ENCODE measurements at places on chromosomes 4 and X.

DNA sequence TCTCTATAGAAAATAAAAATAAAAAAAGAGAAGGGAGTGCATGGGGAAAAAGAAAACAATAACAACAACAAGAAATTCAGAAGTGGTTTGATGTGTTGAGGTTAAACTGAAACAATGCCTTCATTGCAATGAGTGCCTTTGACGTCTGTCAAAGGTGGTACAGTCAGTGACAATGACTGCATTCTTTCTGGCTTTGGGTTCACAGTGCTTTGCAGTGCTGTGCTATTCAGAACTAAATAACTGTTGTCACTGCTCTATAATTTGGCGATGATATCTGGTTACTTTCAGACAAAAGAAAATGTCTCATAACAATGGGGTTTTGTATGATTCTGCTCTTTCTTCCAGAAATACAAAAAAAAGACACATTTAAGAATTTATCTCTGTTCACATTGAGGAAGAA, 488.6 kb upstream of the MAGEB2 start:
- no peak for DNase-seq

- DNase-seq, result no peak
These were observed 220.8 kb downstream of the MID1IP1 start for GRCh38 chrX:39022106-39022505.

DNA sequence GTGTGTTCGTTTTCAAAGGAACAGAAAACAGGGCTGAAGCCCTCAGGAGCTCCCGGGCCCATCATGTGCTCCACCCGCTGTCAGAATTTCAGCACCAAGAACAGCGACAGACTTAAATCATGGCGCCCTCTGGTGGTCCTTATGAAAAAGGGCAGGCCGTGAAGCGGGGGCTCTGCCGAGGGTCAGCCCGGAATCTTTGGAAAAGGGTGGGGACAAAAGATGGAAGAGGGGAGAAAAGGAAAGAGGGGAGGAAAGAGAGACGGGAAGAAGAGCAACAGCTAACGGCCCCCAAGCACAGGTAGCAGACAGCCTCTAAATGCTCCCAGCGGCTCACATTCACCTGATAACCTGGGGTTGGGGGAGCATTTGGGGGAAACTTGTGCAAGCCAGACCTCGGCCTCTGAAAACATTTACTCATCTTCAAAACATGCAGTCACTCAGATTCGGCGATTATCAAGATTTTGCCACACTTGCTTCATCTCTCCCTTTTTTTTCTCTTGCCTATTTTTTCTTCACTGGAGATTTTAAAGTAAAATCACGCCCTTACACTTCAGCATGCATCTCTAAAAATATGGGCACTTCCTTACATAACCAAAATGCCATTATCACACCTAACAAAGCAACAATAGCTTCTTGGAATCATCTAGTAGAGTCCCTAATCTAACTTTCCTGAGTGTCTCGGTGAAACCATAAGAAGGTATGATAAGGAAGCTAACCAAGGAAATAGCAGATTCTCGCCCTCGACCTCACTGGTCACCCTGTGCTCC, 28.1 kb upstream of the MAN2B2 start:
- DNase-seq, result peak; percentile 84

GRCh38 chr4:123198706-123199105, 197.9 kb upstream of the SPRY1 start:
- DNase-seq, result no peak

DNA sequence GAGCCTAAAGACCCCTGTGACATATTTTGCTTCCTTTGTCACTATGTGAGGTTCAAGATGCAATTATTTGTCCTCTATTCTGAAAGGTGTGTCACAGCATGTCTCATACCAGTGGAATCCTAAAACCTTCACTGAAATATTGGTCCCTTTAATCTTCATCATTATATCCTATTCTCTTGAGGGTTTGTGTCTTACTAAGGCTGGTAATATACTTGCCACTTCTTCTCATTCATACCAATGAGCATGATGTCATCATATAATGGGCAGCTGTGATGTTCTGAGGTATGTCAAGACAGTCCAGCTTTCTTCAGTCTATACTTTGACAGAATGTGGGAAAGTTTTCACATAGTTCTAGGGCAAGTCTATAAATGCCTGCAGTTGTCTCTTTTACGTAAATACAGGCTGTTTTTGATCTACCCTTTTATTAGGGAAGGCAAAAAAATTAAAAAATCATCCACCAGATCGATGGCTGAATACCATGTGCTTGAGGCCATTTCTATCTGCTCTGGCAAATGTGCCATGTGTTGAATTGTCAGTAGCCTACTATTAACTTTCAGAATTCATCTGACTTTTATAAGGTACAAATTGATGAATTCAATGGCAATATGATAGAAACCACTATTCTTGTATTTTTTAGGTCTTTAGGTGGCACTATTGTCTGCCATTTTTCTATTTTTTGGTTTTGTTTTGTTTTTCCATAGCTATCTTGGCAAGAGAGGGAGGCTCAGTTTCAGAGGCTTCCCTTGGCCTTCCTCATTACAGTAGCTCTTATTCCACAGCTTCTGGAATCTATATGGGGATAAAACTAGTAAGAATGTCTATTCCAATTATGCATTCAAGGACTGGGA, 209.0 kb downstream of the PPARGC1A start:
- DNase-seq, result no peak

- no peak for DNase-seq
These were observed 431 bp downstream of the C4orf50 start for GRCh38 chr4:6017800-6018199.

DNA sequence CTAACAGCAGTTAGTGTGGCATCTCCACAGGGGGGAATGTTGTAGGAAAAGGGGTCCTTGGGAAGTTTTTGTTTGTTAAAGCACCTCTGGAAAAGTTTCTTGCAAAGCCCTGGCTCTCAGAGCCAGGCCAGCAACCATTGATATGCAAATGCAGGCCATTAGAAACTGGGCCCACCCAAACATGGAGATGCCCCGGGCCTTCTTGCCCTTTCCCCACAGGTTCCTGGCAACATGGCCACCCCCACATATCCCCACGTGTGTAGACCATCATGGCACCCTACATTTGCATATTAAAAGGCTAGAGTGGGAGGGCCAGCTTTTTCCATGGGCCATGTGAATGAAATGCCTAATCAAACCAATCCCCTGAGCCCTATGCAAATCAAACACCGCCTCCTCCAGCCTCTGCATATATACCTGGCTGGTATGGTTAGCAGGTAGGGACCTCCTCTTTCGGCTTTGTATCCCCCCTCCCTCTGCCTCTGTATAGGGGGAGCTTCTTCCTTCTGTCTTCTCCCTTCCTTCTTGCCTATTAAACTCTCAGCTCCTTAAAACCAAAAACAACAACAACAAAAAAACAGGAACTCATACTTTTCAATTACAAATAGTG, 44.0 kb upstream of the ZCCHC13 start:
- peak; percentile 91 for DNase-seq

- DNase-seq, result no peak
These were observed 176.5 kb downstream of the GPM6A start for GRCh38 chr4:175635546-175635945.

DNA sequence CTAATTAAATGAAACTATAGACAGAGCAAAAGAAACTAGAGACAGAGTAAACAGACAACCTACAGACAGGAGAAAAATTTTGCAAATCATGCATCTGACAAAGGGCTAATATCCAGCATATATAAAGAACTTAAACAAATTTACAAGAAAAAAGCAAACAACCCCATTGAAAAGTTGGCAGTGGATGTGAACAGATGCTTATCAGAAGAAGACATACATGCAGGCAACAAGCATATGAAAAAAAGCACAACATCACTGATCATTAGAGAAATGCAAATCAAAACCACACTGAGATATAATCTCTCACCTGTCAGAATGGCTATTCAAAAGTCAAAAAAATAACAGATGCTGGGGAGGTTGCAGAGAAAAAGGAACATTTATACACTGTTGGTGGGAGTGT, 14.8 kb downstream of the ZNF280C start:
- no peak for DNase-seq

GRCh38 chr4:150771382-150771781, 189.4 kb downstream of the MAB21L2 start:
- no peak for DNase-seq

DNA sequence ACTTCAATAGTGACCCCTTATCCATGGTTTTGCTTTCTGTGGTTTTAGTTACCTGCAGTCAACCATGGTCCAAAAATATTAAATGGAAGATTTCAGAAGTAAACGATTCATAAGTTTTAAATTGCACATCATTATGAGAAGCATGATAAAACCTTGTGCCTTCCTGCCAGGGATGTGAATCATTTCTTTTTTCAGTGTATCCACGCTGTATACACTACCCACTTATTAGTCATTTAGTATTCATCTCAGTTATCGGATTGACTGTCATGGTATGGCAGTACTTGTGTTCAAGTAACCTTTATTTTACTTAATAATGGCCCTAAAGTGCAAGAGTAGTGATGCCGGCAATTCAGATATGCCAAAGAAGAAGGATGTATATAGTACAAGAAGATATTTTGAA, 37.7 kb upstream of the TASL start:
- DNase-seq, result no peak

DNA sequence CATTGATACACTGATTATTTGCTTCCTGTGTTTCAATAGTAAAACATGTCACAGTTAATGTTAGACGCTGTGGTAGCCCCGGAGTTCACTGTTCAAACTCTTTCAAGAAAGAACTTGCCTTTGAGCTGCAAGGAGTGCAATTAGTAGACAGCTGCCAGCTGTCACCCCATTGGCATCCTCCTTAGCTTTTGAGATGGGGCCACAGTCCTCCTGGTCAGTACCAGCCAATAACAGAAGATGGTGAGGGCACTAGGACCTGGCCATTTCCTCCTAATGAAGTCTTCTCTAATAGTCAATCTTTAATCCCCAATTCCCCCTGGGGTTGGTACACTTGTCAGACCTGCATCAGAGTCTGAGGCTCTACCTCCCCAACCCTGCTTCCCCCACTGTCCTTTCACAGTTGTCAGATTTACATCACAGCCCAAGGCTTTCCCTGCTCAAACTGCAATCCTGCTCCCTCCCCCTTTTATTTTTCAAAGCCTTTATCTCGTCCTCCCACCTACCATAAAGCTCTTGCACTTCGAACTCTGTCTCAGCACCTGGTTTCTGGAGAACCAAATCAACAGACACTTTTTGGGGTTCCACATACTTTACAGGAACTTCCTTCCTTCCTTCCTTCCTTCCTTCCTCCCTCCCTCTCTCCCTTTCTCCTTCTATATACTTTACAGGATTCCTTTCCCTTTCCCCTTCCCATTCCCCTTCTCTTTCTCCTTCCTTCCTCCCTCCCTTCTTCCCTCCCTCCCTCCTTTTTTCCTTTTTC, 182.0 kb downstream of the RASL11B start:
- no peak for DNase-seq

DNA sequence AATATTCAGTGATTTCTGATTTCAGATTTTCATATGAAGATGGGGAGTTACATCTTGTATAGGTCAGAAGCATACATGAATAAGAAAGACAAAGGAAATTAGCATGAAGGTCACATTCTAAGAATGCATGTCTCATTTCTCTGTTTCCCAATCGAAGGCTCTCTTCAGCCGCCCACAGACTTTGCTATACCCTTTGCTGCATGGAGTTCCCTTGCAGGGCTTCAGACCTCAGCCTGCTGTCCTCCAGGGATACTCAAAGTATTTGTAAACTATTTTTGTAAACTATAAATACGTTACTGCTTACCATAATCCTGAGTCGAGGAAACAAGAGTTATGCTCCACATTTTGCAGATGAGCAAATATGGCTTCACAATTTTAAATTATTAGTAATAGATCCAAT, 738.4 kb downstream of the PCDH18 start:
- DNase-seq, result no peak

DNA sequence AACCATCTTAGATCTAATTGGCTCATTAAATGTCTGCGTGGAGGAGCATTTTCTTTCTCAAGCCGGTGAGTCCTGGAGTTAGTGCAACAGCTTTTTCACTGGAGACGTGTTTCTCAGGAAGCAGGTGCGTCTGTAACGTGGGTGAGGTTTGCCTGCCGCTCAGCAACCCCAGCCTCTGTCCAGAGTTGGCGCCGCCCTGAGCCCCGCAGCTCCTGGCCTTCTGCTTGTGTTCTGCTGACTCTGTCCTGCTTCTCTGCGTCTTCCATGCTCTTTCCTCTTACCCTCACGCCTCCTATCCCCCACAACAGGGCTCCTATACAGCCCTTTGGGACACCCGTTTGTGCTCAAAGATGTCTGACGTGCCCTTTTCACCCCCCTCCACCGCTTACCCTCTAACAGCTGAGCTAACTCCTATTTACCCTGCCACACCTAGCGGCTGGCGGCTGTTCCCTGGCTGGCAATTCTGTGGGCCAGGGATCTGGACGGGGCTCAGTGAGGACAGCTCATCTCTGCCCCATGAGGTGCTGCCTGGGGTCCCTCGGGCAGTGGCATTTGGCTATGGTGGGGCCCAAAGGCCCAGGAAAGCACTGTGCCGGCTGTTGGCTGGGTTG, 18.8 kb downstream of the DOK7 start:
- DNase-seq, result no peak

DNA sequence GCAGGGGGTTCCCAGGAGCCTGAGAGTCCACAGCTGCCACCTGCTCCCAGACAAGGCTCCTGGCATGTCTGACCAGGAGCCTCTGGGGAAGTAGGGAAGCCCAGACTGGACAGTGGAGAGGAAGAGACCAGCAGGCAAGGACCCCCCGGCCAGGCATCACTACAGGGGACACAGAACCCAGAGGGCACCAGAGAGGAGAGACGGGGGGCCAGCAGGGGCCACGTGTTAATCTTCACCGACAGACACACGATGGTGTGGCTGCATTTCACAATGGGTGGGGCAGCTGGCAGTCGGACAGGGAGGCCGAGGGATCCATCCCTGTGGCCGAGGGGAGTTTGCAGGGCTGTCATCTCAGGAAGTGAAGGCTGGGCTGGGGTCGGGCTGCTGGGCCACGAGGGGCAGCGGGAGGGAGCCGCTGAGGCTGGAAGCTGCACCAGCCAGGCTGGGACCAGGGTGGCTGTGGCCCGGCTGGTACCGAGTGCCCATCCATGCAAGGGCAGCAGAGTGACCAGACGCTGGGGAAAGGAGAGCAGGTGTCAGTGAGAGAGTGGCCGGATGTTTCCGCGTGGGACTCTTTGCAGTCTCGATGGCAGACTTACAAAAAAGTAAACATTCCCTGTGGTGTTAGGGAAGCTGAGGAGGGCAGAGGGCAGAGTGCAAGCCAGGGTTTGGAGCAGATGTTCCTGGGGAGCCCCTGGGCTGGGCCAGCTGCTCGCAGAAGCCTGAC, 4.7 kb downstream of the PDE6B start:
- peak; percentile 37 for DNase-seq

- DNase-seq, result peak; percentile 91
These were observed 120.7 kb upstream of the TRIM2 start for GRCh38 chr4:153083447-153083947.

DNA sequence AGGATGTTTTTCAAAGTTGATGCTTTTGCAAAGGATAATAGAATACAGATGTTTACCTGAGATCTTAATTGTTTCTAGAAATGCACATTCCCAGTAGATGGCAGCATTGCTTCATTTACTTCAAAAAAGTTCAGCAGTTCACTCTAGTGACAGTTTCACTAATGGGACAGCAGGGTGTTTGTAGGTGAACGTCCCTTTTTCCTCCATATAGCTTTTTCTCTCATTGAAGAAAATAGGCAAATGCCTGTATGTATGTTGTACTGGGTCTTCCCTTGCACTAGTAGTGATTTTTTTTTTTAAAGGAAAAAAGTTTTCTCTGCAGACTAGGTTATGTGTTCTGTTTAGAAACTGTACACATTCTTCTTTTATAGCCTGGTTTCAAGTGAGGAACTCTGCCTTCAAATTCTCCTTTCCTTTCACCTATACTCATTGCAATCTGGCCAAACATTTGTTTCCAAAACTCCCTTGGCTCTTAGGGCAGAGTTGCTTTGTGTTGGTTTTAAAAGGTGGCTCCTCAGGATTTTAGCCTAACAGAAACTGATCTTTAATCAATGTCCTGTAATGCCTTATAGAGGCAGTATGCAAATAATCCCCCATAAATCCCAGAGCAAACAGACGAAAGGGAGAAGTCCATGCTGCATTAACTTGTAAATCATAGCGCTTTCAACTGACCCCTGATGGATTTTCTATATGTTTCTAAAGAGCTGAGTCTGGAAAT, 86.3 kb downstream of the EGF start:
- DNase-seq, result no peak
